NCI-H2171 treated with DMSO at 0.1 percent for 48 hours (cell line): ENCODE measurements at places on chromosomes 1 and 21.
A peak's percentile ranks its signal among the peaks of the same experiment; 100 is the strongest.

DNA sequence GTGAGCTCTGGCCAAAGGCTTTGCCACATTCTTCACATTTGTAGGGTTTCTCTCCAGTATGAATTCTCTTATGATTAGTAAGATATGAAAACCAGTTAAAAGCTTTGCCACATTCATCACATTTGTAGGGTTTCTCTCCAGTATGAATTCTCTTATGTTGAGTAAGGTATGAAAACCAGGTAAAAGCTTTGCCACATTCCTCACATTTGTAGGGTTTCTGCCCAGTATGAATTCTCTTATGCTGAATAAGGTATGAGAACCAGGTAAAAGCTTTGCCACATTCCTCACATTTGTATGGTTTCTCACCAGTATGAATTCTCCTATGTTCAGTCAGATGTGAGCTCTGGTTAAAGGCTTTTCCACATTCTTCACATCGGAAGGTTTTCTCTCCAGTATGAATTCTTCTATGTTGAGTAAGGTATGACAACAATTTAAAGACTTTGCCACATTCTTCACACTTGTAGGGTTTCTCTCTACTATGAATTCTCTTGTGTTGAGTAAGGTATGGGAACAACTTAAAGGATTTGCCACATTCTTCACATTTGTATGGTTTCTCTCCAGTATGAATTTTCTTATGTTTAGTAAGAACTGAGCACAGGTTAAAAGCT is 20.7 kb downstream of the ZNF695 start:
- no peak for DNase-seq

GRCh38 chr1:6110326-6110725 is 64.6 kb downstream of the KCNAB2 start:
- DNase-seq = no peak

GRCh38 chr1:3312898-3313575 is 141.4 kb upstream of the ARHGEF16 start:
- no peak for DNase-seq

DNA sequence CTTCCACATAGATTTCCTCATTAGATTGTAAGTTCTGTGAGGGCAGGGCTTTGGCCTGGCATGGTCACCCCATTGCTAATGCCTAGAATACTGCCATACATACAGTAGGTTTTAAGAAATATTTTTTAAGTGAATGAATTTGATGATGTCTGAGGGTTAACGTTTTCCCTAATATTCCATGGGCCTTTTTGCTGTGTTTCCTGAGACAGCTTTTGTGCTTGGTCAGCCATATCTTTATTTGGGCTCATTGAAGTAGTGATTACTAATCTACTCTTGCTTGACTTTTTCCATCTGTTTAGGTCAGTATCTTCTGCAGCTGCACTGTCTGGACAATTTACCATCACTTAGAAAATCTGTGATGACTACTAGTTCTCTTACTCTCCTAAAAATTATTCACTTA is 3.5 kb downstream of the CDC42 start:
- DNase-seq = no peak

DNA sequence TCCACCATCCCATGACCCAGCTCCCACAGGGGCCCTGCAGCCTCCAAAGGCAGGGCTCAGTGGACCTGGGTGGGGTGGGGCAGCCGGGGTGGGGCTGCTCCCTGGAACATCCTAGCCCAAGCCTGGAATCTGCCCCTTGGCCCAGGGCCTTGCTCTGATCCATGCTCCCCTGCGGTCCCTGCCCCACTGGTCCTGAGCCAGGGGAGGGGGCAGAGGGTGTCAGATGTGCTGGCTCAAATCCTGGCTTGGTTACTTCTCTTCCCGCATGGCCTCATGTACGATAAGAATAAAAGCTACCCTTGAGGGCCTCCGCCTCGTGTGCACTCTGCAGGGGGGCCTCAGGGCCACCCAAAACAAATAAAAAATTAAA is 819 bp downstream of the SLC25A34 start:
- DNase-seq = no peak

- DNase-seq = no peak
Observed at GRCh38 chr1:185768371-185768770, 34.2 kb downstream of the HMCN1 start.

DNA sequence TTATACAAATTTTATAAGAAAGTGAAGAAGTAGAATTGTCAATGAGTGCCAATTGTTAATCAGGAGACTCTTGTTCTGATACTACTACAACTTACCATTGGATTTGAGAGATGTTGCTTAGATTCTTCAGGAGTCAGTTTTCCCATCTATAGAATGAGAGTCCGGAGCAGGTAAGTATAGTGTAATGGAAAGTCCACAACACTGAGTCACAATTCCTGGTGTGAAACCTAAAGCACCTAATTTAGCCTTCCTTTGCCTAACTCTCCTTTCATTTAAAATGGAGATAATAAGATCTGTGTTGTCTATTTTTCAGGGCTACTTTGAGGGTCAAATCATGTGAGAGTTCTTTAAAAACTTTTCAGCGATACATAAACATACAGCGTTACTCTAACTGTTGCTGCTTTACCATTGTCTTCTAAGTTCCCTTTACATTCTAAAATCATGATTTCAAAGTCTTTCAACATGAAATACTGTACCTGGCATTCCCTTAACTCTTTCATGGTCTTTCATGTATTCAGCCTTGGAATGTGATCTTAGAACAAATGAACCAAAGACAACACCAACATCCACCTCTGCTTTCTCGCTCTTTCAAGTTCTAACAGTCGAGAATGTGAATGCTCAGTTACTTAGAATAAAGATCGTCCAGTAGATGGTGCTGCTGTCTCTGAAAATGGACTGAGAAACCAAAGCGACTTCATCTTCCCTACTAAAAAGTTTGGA is 90.9 kb downstream of the SLC30A10 start:
- peak; percentile 61 for DNase-seq

- peak; percentile 90 for DNase-seq
Observed at GRCh38 chr21:26115305-26115704, 55.3 kb downstream of the APP start.

DNA sequence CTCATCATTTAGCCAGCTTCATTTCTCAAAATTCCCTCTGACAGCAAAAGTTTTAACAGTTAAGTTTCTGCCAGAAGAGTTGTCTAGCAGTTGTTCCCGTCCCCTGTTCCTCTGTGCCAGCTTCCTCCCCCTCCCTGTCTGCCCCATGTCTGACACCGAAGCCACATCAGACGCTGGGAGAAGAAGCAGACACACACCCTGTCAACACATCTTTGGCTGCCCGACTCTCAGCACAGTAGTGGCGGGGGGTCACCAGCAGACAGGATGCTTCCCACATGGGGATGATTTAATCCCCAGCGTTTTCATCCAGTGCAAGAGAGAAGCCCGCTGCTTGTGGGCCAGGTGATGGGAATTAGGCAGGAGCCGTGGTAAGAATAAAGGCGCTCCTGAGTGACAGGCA is 379.4 kb upstream of the RUNX1 start:
- no peak for DNase-seq

GRCh38 chr1:96409689-96410088 is 311.9 kb upstream of the PTBP2 start:
- no peak for DNase-seq

GRCh38 chr1:69376408-69376807 is 191.3 kb upstream of the LRRC7 start:
- DNase-seq = no peak

DNA sequence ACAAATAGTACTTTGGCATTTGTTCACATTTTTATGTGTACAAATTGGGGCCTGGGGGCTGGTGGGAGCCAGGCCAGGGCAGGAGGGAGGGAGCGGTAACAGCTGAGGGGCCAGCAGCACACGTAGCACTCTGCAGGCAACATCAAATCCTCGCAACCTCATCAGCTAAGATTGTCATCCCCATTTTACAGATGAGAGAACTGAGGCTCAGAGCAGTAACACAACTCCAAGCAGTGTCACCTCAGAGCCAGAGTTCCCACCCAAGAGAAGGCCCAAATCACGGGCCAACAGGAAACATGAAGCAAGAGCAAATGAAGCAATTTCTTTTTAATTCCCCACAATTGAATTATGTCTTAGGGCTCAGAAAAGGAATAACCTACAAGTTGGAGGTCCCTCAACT is 14.1 kb downstream of the IFFO2 start:
- DNase-seq = no peak

DNA sequence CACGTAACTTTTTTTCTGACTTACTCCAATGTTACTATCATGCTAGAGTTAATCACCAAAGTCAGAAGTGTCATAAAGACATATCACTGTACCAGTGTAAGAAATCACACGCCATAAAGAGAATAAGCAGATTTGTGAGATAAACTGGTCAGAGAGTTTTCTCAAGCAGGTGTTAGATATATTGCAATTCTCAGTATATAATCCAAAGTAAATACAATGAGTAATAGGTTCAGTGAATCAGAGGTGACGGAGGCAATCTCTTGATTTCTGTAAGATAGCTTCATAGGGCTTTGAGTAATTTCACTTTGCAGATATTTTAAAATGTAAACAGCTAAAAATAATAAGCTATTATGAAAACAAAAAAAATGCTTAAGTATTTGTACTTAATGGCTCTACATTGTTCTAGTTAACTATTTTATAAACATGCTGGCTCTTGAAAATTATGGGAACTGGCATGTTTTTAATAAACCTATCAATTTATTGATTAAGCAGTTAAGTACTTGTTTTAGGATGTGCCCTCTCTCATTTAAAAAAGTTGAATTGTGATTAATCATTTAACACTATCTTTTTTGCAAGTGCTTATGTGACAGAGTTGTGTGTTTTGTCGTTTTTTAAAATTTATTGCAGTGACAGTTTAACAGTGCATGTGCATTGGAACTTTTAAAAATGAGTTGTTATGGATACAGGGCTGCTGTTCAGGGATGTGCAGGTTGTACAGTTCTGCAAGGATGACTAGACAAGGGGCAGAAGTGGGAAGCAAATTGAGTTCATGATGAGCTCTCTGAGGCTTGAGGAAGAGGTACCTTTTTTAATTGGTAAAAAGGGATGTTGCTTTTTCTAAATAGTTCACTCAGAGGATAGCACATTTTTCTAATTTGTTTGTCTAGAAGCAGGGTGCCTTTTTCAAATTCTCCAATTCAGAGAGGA is 119.1 kb downstream of the USP25 start:
- no peak for DNase-seq

DNA sequence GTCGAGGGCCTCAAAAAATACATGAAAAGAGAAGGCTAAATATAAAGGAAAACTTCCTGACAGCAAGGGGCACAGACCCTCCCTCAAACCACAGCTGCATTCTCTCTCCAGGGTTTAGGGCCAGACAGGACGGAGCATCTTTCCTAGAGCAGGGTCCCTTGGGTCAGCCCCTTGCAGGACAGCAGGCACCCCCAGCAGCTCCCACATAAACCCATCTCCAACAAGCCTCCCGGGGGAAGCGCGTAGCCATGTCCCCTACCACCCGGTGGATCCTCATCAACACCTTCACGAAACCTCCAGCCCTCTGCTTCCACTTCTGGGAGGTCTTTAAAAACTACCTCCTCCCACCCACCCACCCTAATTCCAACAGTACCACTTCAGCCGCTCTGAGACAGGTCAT is 59.5 kb downstream of the CD46 start:
- no peak for DNase-seq

DNA sequence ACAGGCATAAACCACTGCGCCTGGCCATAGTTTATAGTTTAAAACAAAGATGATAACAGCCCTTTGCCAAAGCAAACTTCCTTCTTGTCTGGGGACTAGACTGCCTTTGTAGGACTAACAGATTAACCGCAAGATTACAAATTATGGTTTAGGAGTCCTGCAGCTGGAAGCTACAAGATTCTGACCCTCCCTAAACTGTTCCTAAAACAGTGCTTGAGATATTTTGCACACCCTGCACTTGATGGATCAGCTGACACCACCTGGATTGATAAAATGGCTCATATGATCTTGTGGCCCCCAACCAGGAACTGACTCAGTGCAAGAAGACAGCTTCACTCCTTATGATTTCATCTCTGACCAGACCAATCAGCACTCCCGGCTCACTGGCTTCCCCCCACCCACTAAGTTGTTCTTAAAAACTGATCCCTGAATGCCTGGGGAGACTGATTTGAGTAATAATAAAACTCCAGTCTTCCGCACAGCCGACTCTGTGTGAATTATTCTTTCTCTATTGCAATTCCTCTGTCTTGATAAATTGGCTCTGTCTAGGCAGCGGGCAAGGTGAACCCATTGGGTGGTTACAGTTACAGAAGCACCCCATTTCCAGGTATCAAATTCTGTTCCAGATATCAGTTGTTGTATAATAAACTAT is 13.8 kb upstream of the RNF11 start:
- no peak for DNase-seq

DNA sequence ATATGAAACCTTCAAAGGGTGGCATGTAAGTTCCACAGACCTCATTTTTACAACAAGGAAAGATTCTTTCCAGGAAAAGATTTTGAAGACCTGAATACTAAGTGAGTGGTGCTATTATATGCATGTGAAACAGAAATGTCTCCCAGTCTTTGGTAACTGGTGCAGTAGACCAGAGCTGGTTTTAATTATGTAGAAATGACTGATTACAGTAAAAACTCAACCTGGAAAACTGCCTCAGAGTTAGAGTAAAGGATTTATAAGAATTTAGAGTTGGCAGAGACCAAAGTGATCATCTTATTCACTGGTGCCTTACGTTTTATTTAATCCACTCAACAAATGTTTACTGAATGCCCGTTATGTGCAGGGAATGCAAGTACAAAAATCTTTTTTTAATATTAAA is 30.2 kb upstream of the LRRC8D start:
- DNase-seq = no peak

DNA sequence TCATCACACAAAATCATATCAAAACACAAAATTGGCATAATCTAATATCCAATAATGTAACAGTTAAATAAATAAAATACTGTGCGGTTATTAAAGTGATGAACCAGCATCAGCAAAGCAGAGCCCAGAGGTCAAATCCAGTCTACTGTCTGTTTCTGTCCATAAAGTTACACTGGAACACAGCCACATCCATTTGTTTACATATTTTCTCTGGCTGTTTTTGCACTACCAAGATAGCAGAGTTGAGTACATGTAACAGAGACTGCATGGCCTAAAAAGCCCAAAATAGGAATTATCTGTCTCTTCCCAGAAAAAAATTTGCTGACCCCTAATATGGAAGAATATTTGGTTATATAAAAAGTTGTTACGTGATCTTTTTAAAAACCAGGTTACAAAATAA is 242.2 kb upstream of the DMRTA2 start:
- no peak for DNase-seq

- DNase-seq = no peak
Observed at GRCh38 chr1:16125088-16125470, 30.8 kb downstream of the EPHA2 start.

- DNase-seq = no peak
Observed at GRCh38 chr1:2544093-2544874, 11.9 kb upstream of the TNFRSF14 start.

GRCh38 chr1:243528459-243529121 is 272.7 kb downstream of the SDCCAG8 start:
- DNase-seq = no peak
